ENCODE measurements at places on chromosomes 3 and 15.

DNA sequence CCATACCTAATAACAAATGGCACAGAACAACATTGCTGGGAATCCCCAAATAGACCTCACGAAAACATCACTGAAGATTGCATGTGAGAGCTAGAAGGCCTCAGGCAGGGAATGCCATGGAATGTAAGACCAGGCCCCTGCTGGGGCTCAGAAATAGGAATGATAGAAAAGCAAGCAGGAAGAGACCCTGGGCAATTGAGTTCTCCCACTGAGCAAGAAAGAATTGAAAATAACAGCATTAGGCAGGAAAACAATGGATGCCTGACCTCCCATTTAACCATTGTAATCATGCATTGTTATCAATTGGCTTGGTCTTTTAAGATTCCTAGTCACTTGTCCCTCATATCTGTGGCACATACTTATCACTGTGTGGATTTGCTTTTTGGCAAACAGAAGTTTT lies 581.6 kb downstream of the FHIT start:
- no peak for DNase-seq

GRCh38 chr3:119481079-119481478 lies 12.3 kb downstream of the POGLUT1 start:
- no peak for DNase-seq

- DNase-seq, result no peak
These were observed 40.3 kb upstream of the ZNF770 start for GRCh38 chr15:35028235-35028984.

GRCh38 chr3:150666167-150666566 lies 37.6 kb downstream of the ERICH6 start:
- DNase-seq, result no peak

GRCh38 chr3:42205800-42206514 lies 60.0 kb downstream of the CCK start:
- peak; percentile 46 for DNase-seq

DNA sequence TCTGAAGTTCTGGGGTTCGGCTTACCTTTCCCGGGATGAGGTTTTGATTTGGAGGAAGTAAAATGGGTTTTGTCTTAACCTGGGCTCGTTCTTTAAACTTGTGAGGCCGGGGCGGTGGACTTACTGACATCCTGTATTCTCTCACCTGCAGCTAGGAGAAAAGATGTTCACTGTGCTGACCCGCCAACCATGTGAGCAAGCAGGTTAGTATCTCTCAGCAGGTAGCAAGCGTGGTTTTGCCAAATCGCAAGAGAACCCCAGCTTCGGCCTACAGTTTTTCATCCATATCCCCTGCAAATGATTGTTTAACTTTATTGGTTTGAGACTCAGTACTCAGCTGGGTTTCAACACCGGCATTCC lies 891 bp downstream of the ENTPD3 start:
- no peak for DNase-seq

All from GM12891 (cell line).